ENCODE measurements at places on chromosomes 5 and 9.

DNA sequence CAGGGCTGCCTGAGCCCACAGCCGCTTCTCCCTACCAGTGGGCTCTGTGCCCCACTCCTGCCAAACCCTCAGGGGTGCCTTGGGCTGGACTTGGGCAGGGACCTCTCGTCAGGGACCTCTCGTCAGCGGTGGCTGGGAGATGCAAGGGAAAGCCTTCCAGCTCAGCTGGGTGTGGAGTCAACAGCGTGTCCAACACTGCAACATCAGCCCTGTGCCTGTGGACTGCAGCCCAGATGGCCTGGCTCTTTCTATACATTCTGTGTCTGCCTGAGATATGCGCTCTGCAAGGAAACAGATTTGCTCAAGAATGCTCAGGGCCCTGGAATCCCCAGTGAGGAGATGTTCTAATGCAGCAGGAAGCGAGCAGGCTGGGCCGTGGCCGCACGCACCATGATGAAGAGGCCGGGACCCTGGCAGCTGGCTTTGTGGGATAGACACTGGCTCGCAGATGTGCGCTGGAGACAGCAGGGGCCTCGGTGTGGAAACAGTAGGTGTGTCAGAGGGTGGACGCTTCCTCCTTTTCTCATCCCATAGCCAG, 85.0 kb upstream of the COL5A1 start:
- no peak for DNase-seq

- no peak for DNase-seq
These were observed 13.6 kb downstream of the GGTA1 start for GRCh38 chr9:121486043-121486442.

DNA sequence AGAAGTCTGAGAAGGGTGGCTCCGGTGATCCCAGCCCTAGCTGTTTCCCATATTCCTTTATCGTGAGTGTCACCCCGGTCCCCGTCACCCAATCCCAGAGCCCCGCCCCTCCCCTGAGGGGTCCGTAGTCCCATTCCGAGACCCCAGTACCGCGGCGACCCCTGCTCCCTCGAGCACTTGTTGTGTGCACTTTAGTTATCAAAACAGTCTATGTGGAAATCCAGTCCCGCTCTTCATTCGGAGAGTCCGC, 223 bp downstream of the LRSAM1 start:
- no peak for DNase-seq

- DNase-seq = no peak
These were observed 25.4 kb upstream of the ZSWIM6 start for GRCh38 chr5:61306531-61307131.

GRCh38 chr9:129584136-129584535, 36.8 kb downstream of the C9orf50 start:
- DNase-seq = no peak

GRCh38 chr5:137738947-137739346, 3.1 kb upstream of the KLHL3 start:
- DNase-seq = no peak

DNA sequence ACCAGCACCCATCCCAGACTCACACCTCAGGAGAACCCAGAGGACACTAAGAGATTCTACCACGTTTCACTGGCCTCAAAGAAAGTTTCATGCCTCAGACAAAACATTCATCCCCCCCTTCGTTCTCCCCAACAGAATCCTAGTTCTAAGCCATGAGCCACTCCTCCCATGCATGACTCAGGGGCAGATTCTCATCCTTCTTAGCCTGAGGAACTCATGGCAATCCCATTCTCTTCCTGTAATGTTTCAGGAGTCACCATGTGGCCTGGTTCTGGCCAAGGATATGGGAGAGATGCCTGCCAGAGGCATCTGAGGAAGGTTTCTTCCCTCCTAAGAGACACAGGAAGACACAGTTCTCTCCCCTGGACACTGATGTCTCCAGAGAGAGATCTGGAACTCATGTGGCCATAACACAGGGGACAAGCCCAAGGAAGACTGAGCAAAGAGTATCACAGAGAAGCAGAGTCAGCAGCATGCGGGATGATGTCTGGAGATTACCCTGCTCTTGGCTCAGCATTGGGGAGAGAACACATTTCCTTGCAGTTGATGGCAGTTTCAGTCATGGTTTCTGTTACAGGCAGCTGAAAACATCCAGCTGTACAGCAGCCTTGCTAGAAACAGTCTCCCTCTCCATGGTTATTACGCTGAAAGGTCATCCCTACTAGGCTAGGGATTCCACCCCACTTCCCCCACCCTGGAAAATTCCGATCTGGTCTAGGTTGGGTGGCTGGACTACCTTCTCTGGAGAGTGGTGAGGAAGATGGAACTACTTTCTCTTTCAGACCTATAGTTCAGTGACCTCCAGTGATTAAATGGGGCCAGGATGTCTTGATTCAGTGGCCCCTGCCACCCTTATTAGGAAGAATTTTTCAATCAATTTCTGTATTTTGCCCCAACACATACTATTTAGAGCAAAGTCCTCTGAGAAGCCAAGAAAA, 115.4 kb downstream of the ZNF608 start:
- DNase-seq = no peak

DNA sequence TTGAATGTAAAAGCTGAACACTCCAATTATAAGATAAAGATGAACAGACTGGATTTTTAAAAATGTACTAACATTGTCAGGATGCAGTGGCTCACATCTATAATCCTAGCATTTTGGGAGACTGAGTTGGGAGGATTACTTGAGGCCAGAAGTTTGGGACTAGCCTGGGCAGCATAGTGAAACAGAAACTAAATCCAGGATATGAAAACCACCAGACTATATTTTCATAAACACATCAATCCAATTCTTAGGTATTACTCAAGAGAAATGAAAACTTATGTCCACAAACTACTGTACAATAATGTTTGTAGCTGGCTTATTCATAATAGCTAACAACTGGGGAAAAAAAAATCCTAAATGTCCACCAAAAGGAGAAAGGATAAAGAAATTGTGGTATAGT, 26.8 kb upstream of the NAA35 start:
- DNase-seq = no peak

DNA sequence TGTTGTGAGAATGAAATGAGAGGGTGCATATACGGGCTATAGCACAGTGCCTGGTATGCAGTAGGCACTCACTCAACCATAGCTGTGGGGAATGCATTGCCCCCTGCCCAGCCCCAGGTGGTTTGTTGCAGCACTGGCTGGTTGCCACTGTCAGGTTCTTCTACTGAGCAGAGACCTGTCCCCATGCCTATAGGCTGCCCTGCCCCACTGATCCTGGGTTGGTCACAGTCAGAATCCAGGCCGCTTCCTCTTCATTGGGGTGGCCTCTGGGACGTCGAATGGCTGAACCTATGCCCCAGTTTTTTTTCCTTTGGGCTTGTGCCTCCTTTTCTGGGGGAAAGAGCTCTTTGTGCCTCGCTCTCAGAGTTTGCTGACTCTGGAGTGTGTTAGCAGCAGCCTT, 74.6 kb downstream of the RGS3 start:
- no peak for DNase-seq

GRCh38 chr5:153018121-153018520, 472.3 kb upstream of the GRIA1 start:
- DNase-seq = no peak

GRCh38 chr5:64987768-64988167, 219.0 kb downstream of the CWC27 start:
- no peak for DNase-seq

DNA sequence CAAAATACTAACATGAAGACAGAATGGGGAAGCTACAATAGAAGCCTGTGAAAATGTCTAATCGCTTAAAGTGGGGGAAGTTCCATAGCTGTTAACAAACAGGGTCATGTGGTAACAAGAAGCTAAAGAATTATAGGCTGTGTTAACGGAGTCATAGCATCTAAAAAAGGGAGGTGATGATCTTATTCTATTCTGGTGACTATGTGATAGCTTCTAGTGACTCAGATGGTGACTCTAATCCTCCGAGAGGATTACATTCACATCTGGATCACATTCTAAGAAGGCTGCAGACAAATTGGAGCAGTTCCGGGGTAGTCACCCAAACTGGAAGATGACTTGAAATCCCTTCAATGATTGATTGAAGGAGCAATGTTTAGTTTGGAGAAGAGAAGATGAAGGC, 142.1 kb downstream of the LIFR start:
- no peak for DNase-seq

GRCh38 chr9:68785965-68786364, 80.9 kb downstream of the PIP5K1B start:
- no peak for DNase-seq

DNA sequence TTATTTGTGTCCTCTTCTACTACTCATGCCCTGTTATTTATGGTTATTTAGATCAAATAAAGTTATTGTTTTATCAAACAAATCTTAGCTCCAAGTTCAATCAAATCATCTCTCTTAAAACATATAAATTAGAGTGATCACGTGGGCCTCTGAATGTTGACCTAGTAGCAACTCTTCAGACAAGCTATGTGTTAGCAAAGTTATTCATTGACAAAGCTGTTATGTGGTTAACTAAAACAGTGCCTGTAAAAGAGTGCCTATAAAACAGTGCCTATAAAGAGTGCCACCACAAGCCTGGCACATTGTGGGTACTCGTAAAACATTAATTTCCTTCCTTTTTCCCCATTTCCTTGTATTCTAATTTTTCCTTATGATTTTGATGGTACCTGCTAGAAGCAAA, 421.9 kb downstream of the HCN1 start:
- DNase-seq = peak; percentile 7

GRCh38 chr9:137256362-137256761, 1.2 kb downstream of the NELFB start:
- DNase-seq = no peak

GRCh38 chr9:137744632-137745183, 125.9 kb downstream of the EHMT1 start:
- DNase-seq = no peak

DNA sequence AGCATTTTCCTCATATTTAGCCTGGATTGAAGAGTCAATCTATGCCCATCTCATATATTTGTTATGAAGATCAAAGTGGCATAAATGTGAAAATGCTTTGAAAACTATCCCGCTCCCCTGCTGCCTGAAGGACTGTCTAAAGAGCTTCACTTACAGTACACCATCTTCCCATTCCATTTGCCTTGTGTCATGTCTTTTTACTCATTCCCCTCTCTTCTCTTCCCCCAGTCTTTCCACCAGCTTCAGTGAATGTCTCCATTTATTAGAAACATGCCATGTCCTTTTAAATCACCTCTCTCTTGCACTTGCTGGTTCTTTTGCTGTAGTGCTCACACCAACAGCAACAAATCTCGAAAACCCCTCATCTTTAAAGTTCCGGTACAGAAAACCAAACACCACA, 192.7 kb upstream of the SGCD start:
- no peak for DNase-seq

DNA sequence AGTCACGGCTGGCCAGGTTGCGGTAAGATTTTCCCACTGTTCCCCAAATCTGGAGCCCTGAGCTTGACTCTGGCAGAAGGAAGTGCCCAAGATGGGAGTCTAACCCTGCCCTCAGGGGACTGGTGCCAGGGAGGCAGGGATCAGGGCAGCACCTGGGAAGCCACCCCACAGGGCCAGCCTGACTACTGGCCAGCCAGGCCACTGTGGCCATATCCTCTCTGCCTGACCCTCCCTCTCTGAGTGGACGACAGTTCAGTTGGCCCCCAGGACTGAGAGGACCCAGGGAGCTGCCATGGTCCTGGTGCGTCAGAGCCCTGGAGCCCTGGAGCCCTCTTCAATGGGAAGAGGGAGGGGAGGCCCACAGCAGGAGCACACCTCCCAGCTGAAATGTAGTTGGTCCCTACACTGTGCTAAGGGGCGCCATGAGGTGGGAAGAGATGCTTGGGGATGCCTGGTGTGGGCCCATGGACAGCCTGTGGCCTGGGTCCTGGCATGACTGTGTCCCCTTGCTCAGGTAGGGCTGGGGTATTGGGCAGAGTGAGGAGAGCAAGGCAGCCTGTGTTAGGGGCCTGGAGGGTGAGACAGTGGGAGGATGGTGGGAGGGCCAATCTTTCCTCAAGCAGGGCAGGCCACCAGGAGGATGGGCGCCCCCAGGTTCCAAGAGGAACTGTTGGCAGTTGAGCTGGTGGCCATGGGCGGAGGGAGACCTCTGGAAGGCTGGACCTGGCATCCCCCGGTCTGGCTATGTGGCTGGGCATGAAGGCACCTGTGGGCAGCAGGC, 81.1 kb downstream of the PHF2 start:
- DNase-seq = no peak

- DNase-seq = no peak
These were observed 51.5 kb downstream of the C9orf152 start for GRCh38 chr9:110156416-110156815.

DNA sequence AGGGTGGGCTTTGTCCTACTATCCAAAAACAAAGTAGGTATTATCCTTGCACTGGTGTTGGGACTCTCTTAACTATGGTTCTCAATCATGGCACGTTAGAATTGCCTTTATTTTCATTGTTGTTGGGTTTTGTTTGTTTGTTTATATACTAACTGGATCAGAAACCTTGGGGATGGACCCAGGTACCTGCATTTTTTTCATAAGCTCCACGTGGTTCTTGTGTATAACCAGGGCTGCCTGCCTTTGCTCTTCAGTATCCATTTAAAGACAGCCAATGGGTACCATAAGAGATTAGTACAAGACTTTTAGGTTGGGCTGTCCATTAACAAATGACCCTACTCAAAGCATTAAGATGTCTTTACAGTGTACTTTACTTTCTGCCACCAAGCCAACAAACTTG, 2.5 kb upstream of the SSBP2 start:
- no peak for DNase-seq

DNA sequence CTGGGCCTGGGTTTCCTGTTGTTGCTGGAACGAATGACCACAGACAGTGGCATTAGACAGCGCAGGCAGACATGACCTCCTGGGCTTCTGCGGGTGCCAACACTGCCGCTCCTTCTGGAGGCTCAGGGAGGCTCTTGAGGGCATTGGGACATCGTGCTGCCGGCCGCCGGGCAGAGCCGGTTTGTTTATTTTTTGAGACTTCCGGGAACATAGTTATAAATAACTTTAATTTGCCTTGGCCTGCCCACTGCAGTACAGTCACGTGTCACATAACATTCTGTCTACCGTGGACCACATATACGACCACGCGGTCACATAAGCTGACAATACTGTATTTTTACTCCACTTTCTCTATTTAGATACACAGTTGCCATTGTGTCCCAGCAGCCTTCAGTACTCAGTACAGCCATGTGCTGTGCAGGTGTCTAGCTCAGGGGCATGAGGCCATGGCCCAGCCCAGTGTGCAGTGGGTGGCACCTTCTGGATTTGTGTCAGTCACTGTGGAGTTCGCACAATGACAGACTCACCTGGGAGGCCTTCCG, 8.2 kb upstream of the TOR4A start:
- DNase-seq = no peak

DNA sequence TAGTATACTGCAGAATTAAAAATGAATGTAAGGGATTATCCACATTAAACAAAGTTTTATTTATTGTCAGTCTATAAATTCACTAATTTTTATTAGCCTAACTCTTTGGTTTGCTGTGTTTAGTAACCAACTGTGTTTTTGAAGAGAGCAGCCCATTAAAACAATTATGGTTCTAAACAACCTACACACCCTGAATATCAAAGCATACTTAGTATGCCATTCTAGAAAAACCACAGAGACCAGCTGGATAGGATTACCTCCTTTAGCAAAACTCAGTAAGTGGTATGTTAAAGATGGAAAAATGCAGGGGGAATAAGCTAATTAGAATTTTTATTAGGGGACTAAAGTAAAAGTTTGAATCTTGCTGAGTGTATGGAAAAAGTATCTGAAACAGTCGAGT, 1981.7 kb upstream of the NUDT12 start:
- DNase-seq = no peak
